Stimulated activated CD8-positive, alpha-beta memory T cell treated with anti-CD3 and anti-CD28 coated beads, Interleukin-15, amount 100 ng/mL, for 48 hours (primary cell): ENCODE measurements at places on chromosomes 4 and X.
A peak's percentile ranks its signal among the peaks of the same experiment; 100 is the strongest.

- DNase-seq: no peak
These were observed 173.6 kb upstream of the NRK start for GRCh38 chrX:105648732-105649131.

GRCh38 chr4:145390571-145390970, 91.1 kb upstream of the SMAD1 start:
- DNase-seq: no peak

GRCh38 chr4:33882246-33882990, 2361.9 kb downstream of the ARAP2 start:
- DNase-seq: no peak

DNA sequence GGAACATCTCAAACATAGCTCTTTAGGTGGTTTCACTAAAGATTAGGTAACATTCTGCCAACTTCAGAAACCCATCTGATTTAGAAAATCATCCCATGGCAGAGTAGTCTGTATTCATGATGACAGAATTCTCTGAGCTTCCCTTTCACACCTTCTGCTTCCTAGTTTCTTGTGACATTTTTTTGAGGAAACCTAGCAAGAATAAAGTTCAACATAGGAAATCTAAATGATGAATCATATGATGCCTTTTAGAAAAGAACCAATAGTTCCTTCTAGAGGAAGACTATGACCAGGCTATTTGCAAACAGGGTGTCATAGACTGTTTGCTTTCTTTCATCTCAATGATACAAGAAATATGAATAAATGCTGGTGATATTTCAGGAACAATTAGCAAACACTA, 49.8 kb upstream of the CAMK2D start:
- DNase-seq: no peak

- no peak for DNase-seq
These were observed 300.8 kb downstream of the DTHD1 start for GRCh38 chr4:36582198-36582597.

DNA sequence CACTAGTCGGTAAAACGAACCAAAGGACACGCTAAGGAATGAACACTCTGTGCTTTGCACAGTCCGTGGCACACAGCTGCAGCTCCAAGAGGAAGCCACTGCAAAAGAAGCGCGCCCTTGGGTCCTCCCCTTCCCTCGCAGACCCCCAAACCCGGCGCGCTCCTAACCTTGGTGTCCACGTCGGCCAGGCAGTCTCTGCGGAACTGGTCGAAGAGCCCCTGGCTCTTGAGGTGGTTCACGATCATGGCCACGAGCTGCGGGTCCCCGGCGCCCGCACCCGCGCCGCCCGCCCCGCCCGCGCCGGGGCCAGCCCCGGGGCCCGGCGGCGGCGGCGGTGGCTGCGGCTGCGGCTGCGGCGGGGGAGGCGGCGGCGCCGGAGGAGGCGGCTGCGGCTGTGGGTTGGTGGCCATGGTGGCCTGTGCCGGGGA, 333 bp downstream of the BOD1L1 start:
- DNase-seq: peak; percentile 19

DNA sequence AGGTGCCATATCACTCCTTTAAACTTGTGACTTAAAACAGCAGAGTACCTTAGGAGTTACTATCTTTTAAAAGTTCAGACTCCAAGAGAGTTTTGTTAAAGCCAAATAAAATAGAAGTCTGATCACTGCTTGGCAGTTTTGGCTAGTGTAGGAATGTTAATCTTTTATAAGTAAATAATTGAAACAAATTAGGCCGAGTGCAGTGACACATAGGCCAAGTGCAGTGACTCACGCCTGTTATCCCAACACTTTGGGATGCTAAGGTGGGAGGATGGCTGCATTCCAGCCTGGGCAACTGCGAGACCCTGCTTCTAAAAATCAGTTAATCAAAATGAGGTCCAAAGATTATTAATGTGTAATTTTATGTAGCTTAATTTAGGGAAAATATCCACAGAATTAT, 37.2 kb downstream of the WDR44 start:
- no peak for DNase-seq

DNA sequence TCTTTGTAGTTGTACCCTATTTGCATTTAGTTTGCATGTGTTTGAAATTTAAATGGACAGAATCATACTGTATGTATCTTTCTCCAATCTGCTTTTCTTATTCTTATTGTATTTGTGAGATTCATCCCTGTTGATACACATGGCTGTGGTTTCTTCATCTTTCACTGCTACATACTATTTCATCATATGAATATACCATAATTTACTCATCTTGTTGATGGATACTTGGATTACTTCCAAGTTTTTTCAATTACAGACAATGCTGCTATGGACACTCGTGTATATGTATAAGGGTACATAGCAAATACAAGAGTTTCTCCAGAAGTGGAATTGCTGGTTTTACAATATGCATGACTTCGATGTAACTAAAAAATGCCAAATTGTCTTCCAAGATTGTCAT, 11.8 kb upstream of the KLHL8 start:
- DNase-seq: no peak

DNA sequence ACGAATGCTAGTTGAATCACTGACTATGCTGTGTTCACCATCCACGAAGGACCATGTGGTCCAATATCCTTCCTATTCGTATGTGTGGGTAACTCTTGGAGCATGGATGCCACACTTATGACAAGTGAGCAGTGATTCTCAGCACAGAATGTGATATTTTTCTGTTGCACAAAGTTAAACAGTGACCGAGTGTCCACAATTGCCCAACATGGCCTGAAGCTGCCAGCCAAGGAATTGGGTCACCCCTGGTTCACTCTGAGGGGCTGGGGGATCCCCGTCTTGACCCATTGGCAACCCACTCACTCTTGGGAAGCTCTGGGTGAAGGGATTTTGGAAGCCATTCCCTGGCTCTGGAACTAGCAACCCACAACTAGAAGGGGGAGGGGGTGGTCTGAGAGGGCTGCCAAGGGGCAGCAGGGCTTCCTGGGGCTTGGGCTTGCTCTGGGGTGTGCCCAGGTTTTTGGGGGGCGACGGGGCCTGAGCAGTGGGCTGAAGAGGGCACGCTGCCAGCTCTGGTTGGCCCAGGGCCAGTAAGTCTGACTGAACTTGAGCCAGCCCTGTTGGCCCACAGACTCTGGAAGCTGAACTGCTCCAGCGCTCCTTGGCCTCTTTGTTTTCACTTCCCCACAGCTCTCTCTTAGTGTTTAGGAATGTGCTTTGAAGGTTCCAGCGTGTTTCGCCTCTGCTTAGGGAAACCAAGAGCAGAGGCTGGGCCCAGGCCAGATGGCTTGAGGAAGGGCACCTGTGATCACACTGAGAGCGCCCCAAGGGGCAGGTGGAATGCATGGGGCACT, 43.1 kb upstream of the BCOR start:
- DNase-seq: no peak

DNA sequence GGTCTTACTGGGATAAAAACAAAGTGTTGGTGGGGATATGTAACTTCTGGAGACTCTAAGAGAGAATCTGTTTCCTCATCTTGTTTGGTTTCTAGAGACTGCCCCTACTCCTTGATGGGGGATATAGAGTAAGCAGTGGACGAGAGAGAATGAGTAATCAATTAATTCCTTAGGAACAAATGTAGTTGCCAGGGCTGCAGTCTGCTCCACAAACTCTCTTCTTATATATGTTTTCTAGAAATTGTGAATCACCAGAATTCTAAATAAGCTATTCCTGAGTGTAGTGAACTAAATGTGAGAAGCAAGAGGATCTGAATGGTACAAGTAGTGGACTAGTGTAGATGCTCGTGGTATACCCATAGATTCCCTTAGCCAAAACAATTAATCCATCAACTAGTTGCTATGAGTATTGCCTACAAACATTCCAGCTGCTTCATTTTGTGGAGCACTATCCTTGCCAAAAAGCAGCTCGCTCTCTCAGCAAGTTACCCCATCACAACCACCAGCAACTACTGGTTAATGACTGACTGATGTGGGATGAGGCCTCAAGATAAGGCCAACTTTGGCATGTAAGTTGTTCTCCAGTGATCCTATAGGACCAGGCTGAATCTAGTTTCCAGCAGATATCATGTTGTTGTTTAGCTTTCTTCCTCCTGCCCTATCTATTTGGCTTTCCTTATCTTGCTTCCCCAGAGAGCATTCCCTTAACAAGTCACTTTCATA, 273.0 kb downstream of the SLC7A11 start:
- DNase-seq: no peak

DNA sequence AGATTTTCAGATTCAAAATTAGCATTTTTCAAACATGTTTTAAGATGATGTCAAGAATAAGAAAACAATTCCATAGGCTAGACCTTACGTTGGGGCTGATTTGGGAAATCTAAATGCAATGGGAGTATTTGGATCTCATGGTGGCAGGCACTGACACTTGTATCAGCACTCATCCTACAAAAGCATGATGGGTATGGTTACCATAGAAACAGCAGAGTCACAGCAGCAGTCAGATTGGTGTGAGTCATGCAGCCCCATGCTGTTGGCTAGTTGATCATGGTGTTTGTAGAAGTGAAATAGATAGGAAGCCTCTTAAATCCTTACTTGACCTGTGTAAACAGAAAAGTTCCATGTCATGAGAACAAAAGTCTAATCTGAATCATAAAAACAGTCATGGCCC, 1637.3 kb upstream of the PABPC4L start:
- DNase-seq: no peak

- DNase-seq: no peak
These were observed 80.9 kb downstream of the PRDM5 start for GRCh38 chr4:120841580-120841979.

DNA sequence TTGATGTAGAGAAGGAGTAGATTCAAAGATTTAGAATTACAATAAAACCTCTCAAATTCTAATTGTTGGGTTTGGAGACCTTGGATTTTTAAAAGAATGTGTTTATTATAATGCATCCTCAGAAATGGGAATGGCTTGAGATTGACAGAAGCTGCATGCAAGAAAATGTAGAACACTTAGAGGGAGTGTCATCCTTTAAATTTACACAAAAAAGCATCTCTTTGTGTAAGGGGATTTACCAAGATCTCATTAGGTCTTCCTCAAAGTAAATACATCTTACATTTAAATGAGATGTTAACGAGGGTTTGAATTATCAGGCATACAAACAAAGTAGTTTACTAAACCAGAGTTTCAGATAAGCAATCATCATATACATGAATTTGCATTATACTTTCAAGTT, 615.0 kb downstream of the FAM133A start:
- no peak for DNase-seq

- no peak for DNase-seq
These were observed 1.2 kb upstream of the NEUROG2 start for GRCh38 chr4:112517067-112517634.

- peak; percentile 26 for DNase-seq
These were observed 32.8 kb downstream of the ELOVL6 start for GRCh38 chr4:110165382-110166286.

- no peak for DNase-seq
These were observed 14.5 kb downstream of the GUCY1B1 start for GRCh38 chr4:155773196-155773800.

- DNase-seq: no peak
These were observed 47.3 kb upstream of the SMIM31 start for GRCh38 chr4:164706675-164707074.

DNA sequence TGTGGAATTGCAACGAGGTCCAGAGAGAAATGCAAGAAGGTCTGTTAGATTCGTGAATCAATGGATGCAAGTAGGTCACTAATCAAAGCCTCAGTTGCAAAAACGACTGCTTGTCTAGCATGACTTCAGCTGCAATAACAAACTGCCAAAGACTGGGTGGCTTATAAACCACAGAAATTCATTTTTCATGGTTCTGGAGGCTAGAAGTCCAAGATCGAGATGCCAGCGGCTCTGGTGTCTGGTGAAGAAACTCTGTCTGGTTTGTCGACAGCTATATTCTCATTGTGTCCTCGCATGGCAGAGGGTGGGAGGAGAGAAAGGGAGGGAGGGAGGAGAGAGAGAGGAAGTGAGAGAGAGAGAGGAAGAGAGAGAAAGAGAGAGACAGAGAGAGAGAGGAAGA, 114.7 kb downstream of the MXRA5 start:
- no peak for DNase-seq

DNA sequence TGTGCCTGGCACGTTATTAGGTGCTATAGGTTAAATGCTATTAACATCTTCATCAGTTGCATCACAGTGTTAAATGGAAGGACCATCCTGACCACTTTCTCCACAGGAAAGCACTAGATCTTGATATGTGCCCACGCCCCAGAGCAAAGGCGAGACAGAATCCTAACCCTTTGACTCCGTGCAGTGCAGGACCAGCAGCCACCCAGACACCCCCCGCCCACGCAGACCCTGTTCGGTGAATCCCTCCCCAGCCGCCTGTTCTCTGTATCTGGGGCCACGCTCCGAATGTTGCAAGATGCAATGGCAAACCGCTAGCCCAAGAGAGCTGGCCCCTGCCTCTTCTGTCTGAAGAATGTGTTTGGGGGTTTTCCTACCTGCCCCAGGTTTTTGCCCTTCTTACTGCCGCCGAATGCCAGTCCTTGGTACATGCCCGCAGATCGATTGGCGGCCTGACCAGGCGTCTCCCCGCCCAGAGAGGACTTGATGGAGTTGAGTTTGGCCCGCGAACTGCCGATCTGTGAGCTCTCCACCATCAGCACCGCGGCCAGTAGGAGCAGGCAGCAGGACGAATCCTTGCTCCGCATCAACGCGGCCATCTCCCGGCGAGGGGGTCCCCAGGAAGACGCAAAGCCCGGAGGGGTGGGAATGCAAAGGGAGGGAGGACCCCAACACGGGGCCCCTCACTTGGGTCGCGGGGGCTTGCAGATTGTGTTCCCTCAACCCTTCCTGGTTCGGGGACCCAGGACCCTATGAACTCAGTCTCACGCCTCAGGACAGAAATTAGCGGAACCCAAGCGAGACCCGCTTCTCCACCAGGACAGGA, 906 bp downstream of the DKK2 start:
- no peak for DNase-seq

- no peak for DNase-seq
These were observed 715.4 kb downstream of the GRXCR1 start for GRCh38 chr4:43607827-43608461.

- DNase-seq: no peak
These were observed 23.3 kb downstream of the BRCC3 start for GRCh38 chrX:155094468-155095061.

DNA sequence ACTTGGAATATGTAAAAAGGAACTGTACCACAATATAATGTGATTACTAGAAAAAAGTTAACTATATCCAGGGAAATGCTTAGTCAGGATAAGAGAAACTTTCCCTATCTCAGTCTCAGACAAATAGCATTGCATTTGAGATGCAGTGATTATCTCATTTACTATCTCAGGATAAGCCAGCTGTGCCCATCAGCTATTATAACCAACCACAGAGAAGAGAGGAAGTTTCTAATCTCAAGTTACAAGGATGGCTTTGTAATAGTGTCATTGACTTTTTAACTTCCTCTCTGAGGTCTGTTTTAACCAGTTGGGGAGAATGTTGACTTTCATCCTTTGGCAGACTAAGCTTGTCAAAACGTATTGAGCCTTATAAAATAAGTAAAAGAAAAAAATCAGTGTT, 56.5 kb downstream of the SNX25 start:
- DNase-seq: no peak

- DNase-seq: no peak
These were observed 417.6 kb upstream of the ZFP42 start for GRCh38 chr4:187577941-187578480.

GRCh38 chrX:133956570-133957340, 28.6 kb downstream of the GPC3 start:
- no peak for DNase-seq
